ENCODE measurements at places on chromosomes 12 and 14. TPM values are rescaled to one million over a fixed set of nuclear protein-coding genes. Genes with fewer than 3 reads are reported as not detected.
A peak's percentile ranks its signal among the peaks of the same experiment; 100 is the strongest.

GRCh38 chr12:14961466-14962152 lies at the start of gene ARHGDIB:
TSS of gene ARHGDIB (minus strand) at chr12:14961601. CDS start at chr12:14950712, 10,889 bp downstream.
- H3K4me3 ChIP-seq = peak within 1 kb of the TSS; percentile 100
- H3K27me3 ChIP-seq = peaks cover 11% of the 10 kb centered on the region
- DNase-seq = peak; percentile 87
- peak within 1 kb of the TSS; percentile 100 for H3K27ac ChIP-seq

- no peaks in the 10 kb centered on the region for H3K36me3 ChIP-seq
- H3K27me3 ChIP-seq = peaks cover 1% of the 10 kb centered on the region
- H3K27ac ChIP-seq = no peak overlapping the region
- no peak overlapping the region for H3K4me3 ChIP-seq
- peaks cover 3% of the 10 kb centered on the region for H3K4me1 ChIP-seq
Measured at GRCh38 chr12:116039081-116039480, 238.4 kb downstream of the MED13L start.

GRCh38 chr12:132308853-132309595 lies 20.4 kb downstream of the GALNT9 start:
- no peak overlapping the region for H3K4me3 ChIP-seq
- no peak overlapping the region for H3K27ac ChIP-seq
- no peaks in the 10 kb centered on the region for H3K4me1 ChIP-seq

DNA sequence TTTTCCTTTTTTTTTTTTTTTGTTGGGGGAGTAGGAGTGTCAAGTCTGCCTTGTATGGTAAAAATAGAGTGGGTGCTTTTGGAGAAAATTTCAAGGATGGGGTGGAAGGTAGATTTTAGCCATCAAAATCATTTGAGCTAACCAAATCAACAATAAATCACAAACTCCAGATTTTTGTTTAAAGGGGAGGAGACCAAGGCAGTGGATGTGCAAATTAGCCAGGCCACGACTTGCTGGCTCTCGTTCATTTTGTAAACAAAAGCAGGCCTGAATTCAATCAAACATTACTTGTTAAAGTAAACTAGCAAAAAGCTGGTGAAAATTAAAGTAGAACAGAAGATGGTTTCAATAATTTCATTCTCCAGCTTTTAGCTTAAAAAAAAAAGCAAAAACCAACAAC lies 387.2 kb downstream of the BMP4 start:
- H3K36me3 ChIP-seq = no peaks in the 10 kb centered on the region
- no peak for DNase-seq
- peaks cover 4% of the 10 kb centered on the region for H3K27me3 ChIP-seq
- H3K4me3 ChIP-seq = no peak overlapping the region
- H3K27ac ChIP-seq = no peak overlapping the region

DNA sequence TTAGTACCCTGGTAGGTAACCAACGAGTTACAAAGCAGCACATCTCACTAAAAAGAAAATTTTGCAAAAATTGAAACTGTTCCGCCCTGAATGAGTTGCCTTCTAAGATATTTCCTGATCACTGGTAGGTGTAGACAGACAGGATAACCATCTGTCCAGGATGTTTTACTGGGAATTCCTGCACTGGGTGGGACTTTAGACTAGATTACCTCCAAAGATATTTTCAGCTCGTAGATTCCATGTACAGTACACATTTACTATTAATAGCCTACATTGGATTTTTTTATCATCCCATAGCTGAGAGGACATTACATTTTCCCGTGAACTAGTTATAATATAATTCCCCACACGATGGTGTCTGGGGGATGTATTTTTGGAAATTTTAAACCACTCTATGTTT lies 139.6 kb downstream of the DYRK2 start:
- H3K27ac ChIP-seq = no peak overlapping the region
- no peaks in the 10 kb centered on the region for H3K36me3 ChIP-seq
- no peak for DNase-seq
- H3K4me1 ChIP-seq = no peaks in the 10 kb centered on the region
- no peak overlapping the region for H3K4me3 ChIP-seq

GRCh38 chr14:96083667-96084320 lies 44.6 kb downstream of the C14orf132 start:
- H3K27ac ChIP-seq = no peak overlapping the region
- peaks cover 3% of the 10 kb centered on the region for H3K27me3 ChIP-seq
- no peaks in the 10 kb centered on the region for H3K4me1 ChIP-seq
- no peak for DNase-seq
- no peaks in the 10 kb centered on the region for H3K36me3 ChIP-seq

DNA sequence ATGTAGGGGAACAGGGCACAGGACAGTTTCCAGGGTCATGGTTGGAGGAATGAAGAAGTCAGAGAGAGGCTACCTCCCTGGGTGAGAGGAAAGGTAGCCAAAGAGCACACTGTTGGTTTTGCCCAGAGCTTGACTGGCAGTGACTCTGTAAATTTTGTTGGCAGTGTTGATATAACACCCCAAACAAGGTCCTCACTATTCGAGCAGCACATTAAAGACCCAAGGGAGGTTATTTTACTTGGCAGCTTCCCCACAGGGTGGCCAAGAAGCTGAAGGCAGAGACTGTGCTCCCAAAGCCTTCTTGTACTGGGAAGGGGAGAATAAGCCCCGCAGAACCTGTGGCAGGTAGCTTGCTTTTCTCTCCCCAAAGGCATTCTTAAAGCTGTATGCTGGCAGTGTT lies 40.6 kb downstream of the WSCD2 start:
- H3K36me3 ChIP-seq = no peaks in the 10 kb centered on the region
- H3K4me3 ChIP-seq = no peak overlapping the region
- H3K27ac ChIP-seq = no peak overlapping the region
- DNase-seq = no peak
- no peaks in the 10 kb centered on the region for H3K4me1 ChIP-seq
- H3K27me3 ChIP-seq = peaks cover 4% of the 10 kb centered on the region

- H3K4me1 ChIP-seq = no peaks in the 10 kb centered on the region
- H3K36me3 ChIP-seq = no peaks in the 10 kb centered on the region
- no peak overlapping the region for H3K27ac ChIP-seq
- H3K4me3 ChIP-seq = no peak overlapping the region
Measured at GRCh38 chr14:95015046-95015445, 142.3 kb downstream of the DICER1 start.

Gene KRT5
- polyA plus RNA-seq = not detected

Gene RASAL1
- not detected for polyA plus RNA-seq

Gene ZNF219
- polyA plus RNA-seq = 0.88 TPM

Gene KSR2
- not detected for polyA plus RNA-seq

DNA sequence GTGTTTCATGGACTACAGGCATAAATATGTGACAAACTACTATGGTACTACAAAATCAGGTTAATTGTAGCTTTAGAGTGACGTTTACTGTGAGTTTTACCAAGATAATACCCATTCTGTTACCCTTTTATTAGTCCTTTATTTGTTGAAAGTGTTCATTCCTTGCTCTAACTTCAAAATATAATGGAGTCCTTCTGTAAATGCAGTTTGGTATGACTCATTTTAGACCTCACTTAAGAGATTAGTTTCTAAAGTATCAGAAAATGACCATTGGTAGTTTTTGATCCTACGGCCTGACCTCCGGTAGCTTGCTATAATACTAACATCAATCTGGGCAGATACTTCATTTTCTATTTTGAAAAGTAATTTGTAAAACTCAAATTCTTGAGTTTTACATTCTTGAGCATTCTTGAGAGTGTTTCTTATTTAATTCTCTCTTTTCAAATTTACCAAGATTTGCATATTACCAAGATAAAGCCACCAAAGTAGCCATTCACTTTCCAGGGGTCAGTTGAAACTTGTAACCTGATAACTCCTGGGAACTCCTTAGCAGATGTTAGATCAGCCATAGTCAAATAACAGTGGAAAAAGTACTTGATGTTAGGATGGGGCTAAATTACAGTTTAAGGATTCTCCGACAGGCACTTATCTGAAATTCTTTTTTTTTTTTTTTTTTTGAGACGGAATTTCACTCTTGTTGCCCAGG lies 4.2 kb downstream of the HSPA2 start:
- H3K36me3 ChIP-seq = no peaks in the 10 kb centered on the region
- peaks cover 32% of the 10 kb centered on the region for H3K27me3 ChIP-seq
- no peak overlapping the region for H3K4me3 ChIP-seq
- H3K4me1 ChIP-seq = peaks cover 36% of the 10 kb centered on the region
- H3K27ac ChIP-seq = no peak overlapping the region

- no peak for DNase-seq
- no peaks in the 10 kb centered on the region for H3K36me3 ChIP-seq
- no peak overlapping the region for H3K27ac ChIP-seq
- H3K4me1 ChIP-seq = peaks cover 18% of the 10 kb centered on the region
- H3K27me3 ChIP-seq = peaks cover 2% of the 10 kb centered on the region
Measured at GRCh38 chr14:23984891-23985602, 3.7 kb upstream of the DHRS4L2 start.

GRCh38 chr14:69542311-69542710 lies 32.4 kb downstream of the CCDC177 start:
- peaks cover 2% of the 10 kb centered on the region for H3K27me3 ChIP-seq
- peaks cover 3% of the 10 kb centered on the region for H3K4me1 ChIP-seq
- H3K36me3 ChIP-seq = no peaks in the 10 kb centered on the region
- DNase-seq = no peak
- no peak overlapping the region for H3K27ac ChIP-seq
- no peak overlapping the region for H3K4me3 ChIP-seq

Gene SYCP3
- not detected for polyA plus RNA-seq

- H3K4me3 ChIP-seq = no peak overlapping the region
- H3K27ac ChIP-seq = no peak overlapping the region
- H3K4me1 ChIP-seq = no peaks in the 10 kb centered on the region
- no peak for DNase-seq
- no peaks in the 10 kb centered on the region for H3K36me3 ChIP-seq
Measured at GRCh38 chr12:67920413-67920812, 68.8 kb upstream of the IFNG-AS1 start.

DNA sequence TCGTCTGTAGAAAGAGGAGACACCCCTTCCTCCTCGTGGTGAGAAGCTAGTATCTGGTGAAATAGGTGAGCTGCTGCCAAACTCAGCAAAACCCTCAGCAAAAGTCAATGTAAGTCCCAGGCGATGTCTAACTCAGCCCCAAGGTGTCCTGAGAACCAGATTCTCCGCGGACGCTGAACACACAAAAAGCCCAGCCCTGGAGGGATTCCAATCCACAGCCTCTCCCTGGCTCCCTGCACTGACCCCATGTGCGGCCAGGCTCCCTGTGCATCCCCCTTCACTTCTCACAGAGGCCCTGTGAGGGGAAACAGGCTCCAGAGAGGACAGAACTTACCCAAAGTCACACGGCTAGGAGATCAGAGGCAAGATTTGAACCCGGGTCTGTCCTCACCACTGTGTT lies 81.5 kb downstream of the NINJ2 start:
- H3K36me3 ChIP-seq = no peaks in the 10 kb centered on the region
- H3K27me3 ChIP-seq = peaks cover 7% of the 10 kb centered on the region
- no peak overlapping the region for H3K4me3 ChIP-seq
- DNase-seq = no peak

DNA sequence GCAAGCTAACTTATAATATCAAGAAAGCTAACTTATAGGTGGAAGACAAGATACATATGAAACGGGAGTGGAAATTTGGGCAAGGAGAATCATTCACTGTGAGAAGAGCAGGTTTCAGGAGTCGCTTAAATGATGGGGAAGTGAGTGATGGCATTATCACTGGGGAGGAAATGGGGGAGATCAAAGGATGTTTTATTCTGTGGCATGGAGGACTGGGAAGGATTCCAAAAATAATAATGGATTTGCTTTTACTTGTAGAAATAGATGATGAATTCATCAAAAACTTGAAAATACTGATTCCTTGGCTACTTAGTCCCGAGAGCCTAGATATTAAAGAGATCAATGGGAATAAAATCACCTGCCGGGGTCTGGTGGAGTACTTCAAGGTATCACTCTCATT lies 47.8 kb downstream of the SAV1 start:
- H3K27ac ChIP-seq = no peak overlapping the region
- no peak overlapping the region for H3K4me3 ChIP-seq
- no peaks in the 10 kb centered on the region for H3K27me3 ChIP-seq
- no peak for DNase-seq
- H3K4me1 ChIP-seq = no peaks in the 10 kb centered on the region

DNA sequence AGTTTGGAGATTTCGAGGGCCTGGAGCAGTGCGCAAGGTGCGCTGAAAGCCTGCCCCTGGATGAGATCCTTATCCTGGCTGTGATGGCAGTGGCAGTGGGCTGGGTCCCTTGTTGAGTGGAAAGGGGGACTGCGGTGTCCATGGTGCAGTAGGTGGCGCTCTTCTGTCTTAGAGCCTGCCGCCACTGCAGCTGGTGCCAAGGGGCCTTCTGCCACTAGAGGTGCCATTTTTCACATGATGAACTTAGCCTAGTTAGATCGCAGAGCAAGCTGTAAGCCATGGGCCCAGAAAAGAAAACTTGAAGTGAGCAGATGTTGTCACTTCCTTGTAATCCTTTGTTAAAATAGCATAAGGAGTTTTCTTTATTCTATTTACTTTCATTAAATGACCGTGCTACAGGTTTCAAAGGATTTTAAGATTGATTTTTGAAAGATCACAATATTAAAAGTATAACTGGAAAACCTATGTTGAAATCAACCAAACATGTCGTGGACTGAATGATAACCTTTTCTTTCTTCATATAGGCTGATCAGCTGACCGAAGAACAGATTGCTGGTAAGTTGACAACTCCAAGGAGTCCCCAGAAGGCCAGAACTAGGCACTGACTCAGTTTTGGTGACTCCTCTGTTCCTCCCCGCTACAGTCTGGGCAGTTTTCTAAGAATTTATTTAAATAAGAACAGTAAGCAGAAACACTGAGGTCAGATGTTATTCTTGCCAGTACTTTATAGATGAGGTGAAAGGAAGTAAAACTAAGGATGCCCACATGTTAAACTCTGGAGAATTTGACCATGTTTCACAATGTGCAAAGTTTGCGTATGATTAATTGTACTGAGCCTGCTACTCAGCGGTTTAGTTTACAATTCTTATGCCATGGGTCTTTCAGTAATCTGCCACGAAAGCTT lies 3.0 kb downstream of the CALM1 start:
- peak overlapping the region; percentile 97 for H3K4me3 ChIP-seq
- H3K27me3 ChIP-seq = peaks cover 37% of the 10 kb centered on the region
- H3K36me3 ChIP-seq = peaks cover 34% of the 10 kb centered on the region
- peaks cover 64% of the 10 kb centered on the region for H3K4me1 ChIP-seq
- peak; percentile 85 for DNase-seq

DNA sequence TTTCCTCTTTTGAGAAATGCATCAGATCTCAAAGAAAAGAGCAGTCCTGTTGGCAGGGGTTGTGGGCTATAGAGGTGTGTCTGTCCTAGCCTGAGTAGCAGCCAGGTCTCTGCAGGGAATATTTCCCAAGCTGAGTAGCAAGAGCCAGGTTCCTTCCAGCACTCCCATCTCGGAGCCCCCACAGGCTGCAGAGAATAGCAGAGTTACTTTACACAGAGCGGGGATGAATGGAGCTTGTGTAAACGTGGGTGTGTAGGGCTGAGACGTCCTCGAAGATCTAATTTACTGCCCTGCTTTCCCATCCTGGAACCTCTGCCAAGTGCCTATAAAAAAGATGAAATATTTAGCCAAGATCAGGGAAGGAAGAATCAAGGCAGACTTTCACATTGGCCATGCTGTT lies 156.6 kb downstream of the TSPAN9 start:
- H3K27me3 ChIP-seq = peaks cover 5% of the 10 kb centered on the region
- no peak for DNase-seq
- no peaks in the 10 kb centered on the region for H3K4me1 ChIP-seq
- no peak overlapping the region for H3K27ac ChIP-seq
- H3K4me3 ChIP-seq = no peak overlapping the region

- H3K27ac ChIP-seq = no peak overlapping the region
- no peak overlapping the region for H3K4me3 ChIP-seq
- H3K36me3 ChIP-seq = no peaks in the 10 kb centered on the region
- DNase-seq = no peak
Measured at GRCh38 chr12:58310809-58311622, 369.6 kb downstream of the ATP23 start.

Gene TMPO
- polyA plus RNA-seq = 25.6 TPM

Gene MGST1
- polyA plus RNA-seq = 3.5 TPM

- H3K27ac ChIP-seq = no peak overlapping the region
- no peak for DNase-seq
- no peaks in the 10 kb centered on the region for H3K4me1 ChIP-seq
- no peaks in the 10 kb centered on the region for H3K36me3 ChIP-seq
- H3K27me3 ChIP-seq = peaks cover 6% of the 10 kb centered on the region
Measured at GRCh38 chr12:80752464-80752863, 35.8 kb downstream of the MYF5 start.

Gene PGF
- 0.07 TPM for polyA plus RNA-seq

Data from immature natural killer cell (primary cell).